ENCODE measurements at places on chromosomes 1 and 21.

DNA sequence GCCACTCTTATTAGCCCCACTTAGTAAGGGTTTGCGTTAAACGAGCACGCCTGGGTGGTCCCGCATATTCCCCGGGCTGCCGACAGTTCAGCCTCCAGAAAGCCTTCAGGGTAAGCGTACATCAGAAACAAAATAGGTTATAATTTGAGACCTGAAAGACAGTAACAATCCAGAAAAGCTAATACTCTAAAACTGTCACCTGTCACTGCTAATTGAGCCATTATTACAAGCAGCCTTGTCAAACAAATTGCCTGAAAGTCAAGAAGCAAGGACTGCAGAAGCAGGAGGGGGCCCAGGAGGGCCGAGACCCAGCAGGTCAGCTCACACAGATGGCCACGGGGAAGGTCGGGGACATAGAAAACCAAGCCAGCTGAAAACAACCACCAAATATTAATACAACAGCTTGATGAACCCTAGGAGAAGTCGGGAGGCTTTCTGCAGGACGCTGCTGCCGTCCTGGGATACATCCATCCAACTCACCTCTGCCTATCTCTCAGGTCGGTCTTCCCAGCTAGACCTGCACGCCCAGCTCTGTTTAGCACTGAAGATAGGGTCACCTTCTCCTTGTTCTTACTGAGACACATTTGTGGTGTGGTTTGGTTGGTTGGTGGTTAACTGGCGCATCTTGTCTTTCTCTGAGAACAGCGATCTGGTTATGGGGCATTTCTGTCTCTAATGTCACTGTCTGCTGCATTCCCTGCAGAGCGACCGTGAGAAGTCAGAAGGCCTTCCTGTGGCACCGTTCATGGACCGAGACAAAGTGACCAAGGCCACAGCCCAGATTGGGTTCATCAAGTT is 110.8 kb downstream of the WDR4 start:
- no peak for DNase-seq

DNA sequence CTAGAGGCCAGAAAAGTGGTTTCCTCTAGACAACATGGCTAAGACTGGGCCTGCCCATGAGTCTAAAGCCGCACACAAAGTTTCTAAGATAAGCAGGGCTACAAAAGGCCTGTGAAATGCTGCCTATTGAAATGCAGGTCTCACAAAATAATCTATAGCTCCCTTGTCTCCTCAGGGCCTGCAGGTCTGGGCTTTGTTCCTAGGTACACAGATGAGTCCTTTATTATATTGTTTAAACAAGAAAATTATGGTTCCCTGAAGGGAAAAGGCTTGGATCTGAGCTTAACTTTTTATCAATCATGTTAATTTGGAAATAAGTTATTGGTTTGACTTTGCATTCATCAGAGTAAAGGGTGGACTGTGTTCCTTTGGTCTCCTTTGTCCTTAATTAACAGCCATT is 413.4 kb upstream of the BEND5 start:
- DNase-seq = no peak

DNA sequence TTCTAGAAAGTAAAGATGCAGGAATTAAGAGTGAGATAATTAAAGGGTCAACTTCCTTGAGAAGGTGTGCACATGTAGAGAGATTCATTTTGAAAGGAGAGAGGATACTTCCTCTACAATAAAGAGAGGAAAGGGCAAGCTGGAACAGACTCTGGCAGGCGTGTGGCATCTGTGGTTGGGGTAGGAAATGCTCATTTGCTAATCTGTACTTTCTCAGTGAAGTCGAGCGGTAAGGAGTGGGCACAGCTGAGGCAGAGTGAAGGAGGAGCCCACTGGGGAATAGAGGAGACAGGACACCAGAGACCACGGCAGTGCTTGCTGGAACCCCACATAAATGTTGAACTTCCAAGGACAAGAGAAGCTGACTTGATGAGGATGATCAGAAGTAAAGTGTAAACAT is 49.1 kb downstream of the PCSK9 start:
- DNase-seq = no peak

DNA sequence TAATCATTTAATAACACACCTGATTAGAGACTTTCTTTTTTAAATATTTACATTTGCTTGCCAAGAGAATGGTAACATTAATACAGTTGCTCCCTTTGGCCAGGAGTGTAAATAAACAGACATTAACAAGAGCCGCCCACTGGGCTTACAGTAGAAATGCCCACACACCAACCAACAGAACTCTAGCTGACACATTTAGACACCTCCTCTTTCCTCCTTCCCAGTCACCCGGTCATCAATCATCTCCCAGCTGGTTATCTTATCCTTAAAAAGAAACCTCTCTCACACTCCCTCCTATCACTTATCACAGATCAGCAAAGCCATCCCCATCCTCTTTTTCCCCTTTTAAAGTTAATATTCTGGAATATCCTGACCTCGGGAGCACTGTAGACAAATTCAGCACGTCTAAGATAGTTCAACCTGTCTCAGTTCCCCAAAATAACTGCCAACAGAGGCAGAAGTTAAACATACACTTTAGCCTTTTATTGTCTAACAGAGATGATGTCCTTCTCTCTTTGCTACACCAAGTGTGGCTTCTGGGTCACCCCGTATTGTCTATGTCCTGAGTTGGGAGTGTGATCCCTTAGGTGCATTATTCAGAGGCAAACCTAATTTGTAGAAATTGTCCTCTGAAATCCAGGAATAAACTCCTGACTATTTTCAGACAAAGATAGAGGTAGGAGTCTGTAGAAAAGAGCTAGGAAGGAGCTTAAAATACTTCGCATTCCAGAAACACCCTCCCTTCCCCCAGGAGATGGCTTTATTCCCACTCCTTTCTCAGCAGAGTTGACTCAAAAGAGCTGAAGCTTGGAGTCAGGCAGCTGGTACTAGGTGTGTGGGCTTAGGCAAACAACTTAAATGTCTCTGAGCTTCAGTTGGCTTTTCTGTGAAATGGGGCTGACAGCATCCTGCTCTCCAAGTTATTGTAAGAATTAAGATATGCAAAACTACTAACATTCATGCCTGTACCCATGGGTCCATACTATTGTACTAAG is 8.8 kb downstream of the MYCL start:
- DNase-seq = no peak

- no peak for DNase-seq
Measured at GRCh38 chr1:109025694-109026093, 16.2 kb downstream of the WDR47 start.

DNA sequence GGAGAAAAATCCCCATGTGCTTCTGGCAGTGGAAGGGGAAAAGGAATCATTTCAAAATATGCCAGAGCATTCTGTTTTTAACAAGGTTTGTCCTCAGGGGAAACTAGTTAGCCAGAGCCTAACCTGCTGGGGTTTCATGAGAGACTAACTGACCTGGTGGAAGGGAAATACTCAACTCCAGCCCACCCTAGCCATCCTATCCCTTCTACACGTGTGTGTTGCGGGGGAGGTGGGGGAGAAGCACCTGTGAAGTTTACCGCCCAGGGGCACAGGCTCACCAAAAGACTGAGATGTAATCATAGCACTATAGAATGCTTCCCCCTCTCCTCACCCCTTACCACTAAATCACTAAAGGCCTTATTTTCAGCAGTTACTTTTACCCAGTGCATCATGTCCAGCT is 139.5 kb downstream of the GRIK3 start:
- no peak for DNase-seq

- no peak for DNase-seq
Measured at GRCh38 chr1:152972196-152972886, 1.9 kb downstream of the SPRR4 start.

- no peak for DNase-seq
Measured at GRCh38 chr1:183604815-183605214, 14.6 kb upstream of the NCF2 start.

GRCh38 chr1:206812471-206812870 is 40.2 kb upstream of the IL10 start:
- DNase-seq = no peak

GRCh38 chr1:236143104-236143948 is 987 bp downstream of the GPR137B start:
- DNase-seq = no peak

DNA sequence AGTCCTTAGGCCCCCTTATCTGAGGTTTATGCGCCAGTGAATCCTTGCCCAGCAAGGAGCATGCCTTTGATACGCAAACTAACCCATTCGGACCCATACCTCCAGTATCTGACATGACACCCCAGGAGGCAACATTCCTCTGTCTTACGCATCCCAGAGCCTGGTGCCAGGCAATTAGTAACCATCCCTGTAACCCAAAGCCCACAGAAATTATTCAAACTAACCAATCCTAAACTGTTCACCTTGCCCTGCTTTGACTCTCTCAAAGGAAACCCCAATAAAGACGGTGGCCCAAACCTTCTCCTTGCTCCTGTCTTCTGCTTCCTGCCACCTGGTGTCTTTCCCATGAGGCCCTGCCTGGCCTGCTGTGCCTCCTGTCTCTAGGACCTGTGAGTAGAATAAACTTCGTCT is 36.4 kb downstream of the ZNF496 start:
- DNase-seq = no peak

- DNase-seq = no peak
Measured at GRCh38 chr1:36522021-36522420, 39.3 kb upstream of the CSF3R start.

- DNase-seq = no peak
Measured at GRCh38 chr21:44006656-44007055, 5.5 kb upstream of the TRAPPC10 start.

- no peak for DNase-seq
Measured at GRCh38 chr1:59242370-59242769, 54.5 kb upstream of the FGGY start.

GRCh38 chr21:31520561-31521098 is 138.9 kb upstream of the SOD1 start:
- DNase-seq = no peak

GRCh38 chr1:39835935-39836594 is 47.2 kb downstream of the TRIT1 start:
- no peak for DNase-seq

- no peak for DNase-seq
Measured at GRCh38 chr1:218763538-218763937, 410.1 kb upstream of the LYPLAL1 start.

- DNase-seq = no peak
Measured at GRCh38 chr1:176285996-176286395, 78.9 kb upstream of the COP1 start.

GRCh38 chr1:204321665-204322064 is 38.1 kb downstream of the PLEKHA6 start:
- no peak for DNase-seq

DNA sequence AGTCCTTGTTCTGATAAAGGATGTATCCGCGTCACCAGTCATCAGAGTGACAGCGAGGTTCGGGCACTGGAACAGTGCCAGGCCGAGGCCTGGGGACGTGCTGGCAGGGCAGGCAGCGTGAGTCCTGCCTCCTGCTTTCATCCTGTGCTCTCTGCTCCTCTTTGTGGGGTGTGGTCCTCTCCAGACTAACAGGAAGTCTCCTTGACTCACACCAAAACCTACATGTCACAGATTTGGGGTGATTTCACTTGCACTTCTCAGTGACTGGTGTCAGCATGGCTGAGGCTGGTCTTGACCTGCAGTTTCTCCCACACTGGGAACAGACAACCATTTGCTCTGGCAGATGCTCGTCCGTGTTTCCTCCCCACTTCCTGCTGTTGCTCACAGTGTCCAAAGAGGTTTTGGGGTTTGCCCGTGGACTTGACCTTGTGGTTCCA is 8.8 kb upstream of the NLRP3 start:
- no peak for DNase-seq

DNA sequence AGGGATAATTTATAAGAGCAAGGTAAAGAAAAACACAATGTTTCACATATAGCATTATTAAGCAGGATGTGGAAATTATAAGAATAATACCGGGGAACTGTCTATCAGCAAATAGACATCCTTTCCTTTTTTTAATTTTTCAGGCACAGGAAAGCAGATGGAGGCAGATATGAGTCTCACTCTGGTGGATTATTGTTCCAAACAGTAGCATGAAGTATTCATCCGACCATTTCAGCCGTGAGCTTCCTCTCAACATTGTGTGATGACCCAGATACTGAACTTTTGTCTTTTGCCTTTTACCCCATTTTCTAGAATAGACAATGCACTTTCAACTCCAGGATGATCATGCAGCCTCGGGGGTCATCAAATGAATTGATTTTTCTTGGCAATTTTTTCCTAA is 599.8 kb downstream of the ADGRL2 start:
- no peak for DNase-seq

- DNase-seq = no peak
Measured at GRCh38 chr1:38941093-38941492, 537 bp downstream of the RHBDL2 start.

GRCh38 chr1:113409363-113409762 is 19.0 kb downstream of the MAGI3 start:
- no peak for DNase-seq

DNA sequence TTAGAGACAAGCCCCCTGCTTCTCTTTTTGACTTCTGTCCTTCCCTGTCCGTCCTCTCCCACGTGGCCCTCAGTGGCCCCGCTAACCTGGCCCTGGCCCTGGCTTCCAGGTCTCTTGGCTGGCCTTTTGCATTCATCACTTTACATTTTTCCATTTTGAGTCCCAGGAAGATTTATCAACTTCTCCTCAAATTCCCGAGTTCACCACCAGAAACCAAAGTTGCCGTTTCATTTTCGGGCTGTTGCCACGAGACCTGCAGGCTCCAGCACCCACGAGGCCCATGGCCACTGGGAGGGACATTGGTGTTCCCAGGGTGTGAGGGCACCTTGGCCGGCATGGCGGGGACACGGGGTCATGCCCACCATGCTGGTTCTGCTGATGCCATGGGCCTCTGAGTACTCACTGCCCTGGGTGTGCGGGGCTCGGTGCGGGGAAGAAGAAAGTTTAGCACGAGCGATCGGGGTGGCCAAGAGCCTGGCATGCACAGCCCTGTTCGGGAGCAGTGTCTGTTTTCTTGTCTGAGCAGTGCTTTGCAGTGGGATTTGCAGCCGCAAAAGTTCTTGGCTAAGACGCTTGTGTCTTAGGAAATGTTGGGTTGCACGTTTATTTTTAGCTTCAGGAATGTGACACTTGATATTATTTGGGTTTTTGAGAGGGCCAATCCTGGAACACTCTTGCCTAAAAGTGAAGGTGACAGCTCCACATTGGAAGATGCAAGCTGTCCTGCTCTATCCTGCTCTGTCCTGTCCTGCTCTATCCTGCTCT is 40.4 kb upstream of the ADARB1 start:
- no peak for DNase-seq

DNA sequence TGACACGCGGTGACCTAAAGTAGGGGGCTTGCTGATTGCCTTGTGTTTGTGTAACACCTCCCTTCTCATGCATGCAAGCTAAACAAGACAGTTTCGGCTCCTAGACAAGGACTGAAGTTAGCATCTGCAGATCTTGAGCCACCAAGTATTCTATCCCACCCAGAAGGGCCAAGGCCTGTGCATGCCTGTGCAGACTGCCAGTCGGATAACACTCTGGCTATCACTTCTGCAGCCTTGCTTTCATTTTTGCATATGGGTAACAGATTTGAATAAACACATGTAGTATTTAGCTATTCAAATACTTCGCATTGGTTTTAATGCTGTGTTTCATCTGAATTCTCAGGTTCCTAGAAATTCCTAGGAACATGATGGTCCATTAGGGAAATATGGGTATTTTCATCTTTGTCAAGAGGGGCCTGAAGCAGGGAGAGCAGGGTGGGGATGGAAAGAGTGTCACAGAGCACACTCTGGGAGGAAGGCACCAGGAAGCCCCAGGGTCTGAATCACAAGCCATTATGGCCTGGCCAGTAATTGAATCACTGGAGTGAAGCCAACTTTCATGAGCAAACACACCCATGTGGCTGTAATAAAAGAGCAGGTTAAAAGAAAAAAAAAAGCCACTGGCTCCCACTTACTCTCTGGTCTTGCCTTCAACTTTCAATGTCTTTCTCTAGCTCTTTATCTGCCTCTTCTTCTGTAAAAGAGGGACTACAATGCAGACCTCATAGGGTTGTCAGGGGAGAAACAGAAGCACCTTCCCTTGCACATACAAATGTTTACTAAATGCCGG is 28.3 kb downstream of the GADD45A start:
- DNase-seq = no peak

GRCh38 chr21:45502600-45502999 is 39.6 kb downstream of the SLC19A1 start:
- DNase-seq = no peak
